ENCODE measurements at places on chromosomes 11 and 22. TPM values are rescaled to one million over a fixed set of nuclear protein-coding genes. Genes with fewer than 3 reads are reported as not detected.

BCO2 gene
- 0.94 TPM for polyA plus RNA-seq

OR51B2 gene
- not detected for polyA plus RNA-seq

- no peak for DNase-seq
Measured at GRCh38 chr11:130711193-130711592, 205.1 kb downstream of the SNX19 start.

DNA sequence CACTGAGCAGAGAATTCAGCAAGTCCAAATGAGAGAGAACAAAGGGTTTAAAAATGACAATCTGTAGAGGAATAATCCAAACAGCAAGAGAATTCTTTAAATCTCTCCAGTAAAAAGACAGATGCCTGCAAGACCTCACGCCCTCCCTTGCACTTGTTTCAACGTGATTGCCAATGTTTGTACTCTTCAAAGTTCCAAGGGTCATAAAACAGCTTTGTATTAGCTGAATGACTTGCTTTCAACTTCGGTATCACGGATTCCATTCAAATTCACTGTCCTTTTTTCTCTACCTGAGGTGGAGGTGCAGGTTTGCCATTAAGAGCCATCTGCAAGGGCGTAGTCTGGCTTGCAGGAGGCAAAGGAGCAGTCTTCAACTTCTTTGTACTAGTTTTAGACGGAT is 41.1 kb upstream of the CHRNA10 start:
- DNase-seq, result no peak

DNA sequence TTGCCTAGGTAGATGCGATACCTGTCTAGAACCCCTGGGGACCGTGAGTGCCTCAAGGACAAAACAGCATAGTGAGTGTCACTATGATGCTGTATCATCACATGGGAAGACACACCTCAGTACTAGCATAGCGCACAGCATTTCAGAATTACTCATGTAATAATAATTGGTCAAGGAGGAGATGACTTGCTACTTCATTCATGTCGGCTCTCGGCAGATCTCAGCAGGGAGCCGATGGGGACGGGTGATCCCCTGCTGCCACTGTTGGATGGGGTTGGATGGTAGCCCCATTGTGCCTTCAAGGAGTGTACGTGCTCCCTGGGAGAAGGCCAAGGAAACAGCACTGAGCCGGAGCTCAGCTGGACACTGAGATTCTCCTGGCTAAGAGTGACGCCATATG is 186.9 kb downstream of the EFCAB6 start:
- no peak for DNase-seq

DNA sequence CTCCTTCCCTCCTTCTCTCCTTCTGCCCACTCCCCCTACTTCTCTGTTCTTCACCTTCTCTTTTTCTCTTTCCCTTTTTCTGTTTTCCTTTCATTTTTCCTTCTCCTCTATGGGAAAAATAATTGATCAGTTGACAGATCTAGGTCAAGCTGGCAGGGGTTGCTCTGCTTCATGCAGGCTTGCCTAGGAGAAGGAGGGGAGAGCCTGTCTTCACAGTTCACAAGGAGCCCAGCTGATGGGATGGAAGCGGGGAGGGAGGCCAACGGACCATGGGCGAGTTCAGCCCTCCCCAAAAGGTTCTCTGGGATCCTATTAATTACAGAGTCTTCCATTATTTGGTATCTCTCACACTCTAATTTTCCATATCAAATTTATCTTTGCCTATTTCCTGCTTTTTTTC is 5.5 kb downstream of the NTM start:
- no peak for DNase-seq

- DNase-seq, result peak; percentile 34
Measured at GRCh38 chr11:59283825-59284772, 71.4 kb upstream of the MPEG1 start.

GRCh38 chr11:111378861-111379601 is at the start of gene POU2AF1:
TSS of gene POU2AF1 (minus strand) at chr11:111379275. CDS start at chr11:111379177, 98 bp downstream.
- no peak for DNase-seq

DNA sequence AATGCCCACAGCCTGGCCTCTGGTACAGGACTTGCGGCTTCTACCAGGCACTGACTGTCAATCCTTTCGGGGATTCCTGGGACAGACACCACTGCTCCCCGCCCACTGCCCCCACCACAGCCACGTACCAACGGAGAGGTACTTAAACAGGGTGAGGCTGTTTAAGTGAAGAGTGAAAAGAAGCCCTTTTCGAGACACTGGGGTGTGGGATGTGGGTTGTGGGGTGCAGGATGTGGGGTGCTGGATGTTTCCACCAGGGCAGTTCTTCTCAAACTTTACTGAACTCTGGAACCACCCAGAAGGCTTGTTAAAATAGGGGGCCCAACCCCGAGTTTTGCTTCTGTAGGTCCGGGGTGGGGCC is 34.2 kb upstream of the PRR5 start:
- no peak for DNase-seq

DNA sequence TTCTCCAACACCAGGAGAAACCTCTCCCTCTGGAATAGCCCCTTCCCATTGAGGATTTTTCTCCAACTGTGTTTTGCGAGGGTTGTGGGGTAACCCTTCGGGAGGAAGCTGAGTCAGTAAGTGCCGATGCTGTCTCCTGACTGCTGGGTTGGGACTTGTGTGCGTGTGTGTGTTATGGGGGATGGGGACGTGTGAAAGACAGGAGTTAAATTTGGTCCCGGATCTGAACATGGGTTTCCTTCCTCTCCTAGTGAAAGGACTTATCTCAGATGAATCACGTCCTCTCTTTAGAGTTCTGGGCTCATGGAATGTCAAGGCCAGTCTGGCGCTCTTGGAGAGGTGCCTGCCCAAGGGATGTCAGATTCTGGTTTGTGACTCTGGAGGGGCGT is 33.3 kb downstream of the KIAA1671 start:
- DNase-seq, result no peak

DNA sequence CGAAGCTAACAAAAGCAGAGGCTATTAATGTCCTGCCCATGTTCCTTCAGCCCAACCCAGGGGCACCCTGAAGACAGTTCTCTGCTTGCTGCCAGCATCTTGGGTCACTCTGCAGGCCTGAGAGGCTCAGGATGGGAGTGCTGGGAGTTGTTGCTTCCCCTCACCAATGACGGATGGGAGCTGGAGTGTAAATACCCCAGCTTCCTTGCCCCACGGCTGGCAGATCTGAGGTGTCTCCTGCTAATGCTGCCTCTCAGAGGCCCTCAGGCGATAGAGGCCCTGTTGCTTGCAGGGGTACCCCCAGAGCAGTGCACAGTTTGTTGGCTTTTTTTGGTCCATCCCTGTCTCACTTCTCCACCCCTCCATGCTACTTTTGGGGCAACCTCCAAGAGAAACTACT is 32.9 kb downstream of the IFT27 start:
- no peak for DNase-seq

GRCh38 chr11:115955803-115956202 is 451.6 kb upstream of the CADM1 start:
- DNase-seq, result no peak

Measured in AG04450 (cell line).